ENCODE measurements at places on chromosomes 5 and 9. TPM values are rescaled to one million over a fixed set of nuclear protein-coding genes. Genes with fewer than 3 reads are reported as not detected.
A peak's percentile ranks its signal among the peaks of the same experiment; 100 is the strongest.

- no peak for DNase-seq
- no peak overlapping the region for H3K27ac ChIP-seq
- H3K36me3 ChIP-seq = no peaks in the 10 kb centered on the region
- H3K27me3 ChIP-seq = peaks cover 9% of the 10 kb centered on the region
- H3K4me1 ChIP-seq = peaks cover 2% of the 10 kb centered on the region
These were observed 203.5 kb downstream of the ERCC6L2 start for GRCh38 chr9:96078897-96079490.

DNA sequence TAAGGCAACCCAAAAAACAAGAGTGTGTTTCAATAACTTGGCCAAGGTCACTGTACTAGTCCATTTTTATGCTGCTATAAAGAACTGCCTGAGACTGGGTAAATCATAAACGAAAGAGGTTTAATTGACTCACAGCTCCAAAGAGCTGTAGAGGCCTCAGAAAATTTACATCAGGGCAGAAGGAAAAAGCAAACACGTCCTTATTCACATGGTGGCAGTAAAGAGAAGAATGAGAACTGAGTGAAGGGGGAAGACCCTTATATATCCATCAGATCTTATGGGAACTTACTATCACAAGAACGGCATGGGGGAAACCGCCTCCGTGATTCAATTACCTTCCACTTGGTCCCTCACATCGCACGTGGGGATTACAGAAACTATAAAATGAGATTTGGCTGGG lies 64.3 kb upstream of the CAMK4 start:
- peaks cover 2% of the 10 kb centered on the region for H3K4me1 ChIP-seq
- H3K4me3 ChIP-seq = no peak overlapping the region
- no peaks in the 10 kb centered on the region for H3K27me3 ChIP-seq
- no peak for DNase-seq
- H3K36me3 ChIP-seq = no peaks in the 10 kb centered on the region

Gene CFAP157
- not detected for total RNA-seq

DNA sequence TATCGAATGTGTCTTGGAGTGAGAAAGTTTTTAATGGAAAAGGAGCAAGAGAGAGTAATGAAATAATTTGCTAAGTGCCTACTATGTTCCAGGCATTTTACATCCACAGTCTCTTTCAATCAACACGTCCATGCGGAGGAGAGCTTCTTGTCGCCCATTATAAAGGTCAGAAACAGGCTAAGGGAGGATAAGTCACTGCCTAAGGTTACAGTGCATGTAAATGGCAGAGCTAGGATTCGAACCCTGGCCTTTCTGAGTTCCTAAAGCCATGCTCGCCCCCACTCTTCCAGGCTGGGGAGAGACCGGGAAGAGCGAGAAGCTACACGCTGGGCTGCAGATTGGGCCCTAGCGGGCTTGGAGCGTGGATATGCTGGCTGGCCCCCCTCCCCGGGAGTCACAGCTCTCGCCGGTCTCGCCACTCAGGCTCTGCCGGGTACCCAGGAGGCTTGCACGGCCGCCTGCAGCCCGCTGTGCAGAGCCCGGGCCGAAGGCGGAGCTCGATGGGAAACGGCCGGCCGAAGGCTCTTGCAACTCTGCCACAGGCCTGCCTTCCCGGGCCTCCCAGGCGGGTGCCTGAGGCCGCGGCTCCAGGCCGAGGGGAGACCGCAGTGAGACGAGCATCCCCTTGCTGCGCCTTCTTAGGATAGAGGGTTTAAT lies 775 bp upstream of the LHX2 start:
- peaks cover 14% of the 10 kb centered on the region for H3K36me3 ChIP-seq
- peak overlapping the region; percentile 67 for H3K27ac ChIP-seq
- no peak overlapping the region for H3K4me3 ChIP-seq
- peaks cover 11% of the 10 kb centered on the region for H3K4me1 ChIP-seq
- no peak for DNase-seq
- H3K27me3 ChIP-seq = peaks cover 68% of the 10 kb centered on the region

DNA sequence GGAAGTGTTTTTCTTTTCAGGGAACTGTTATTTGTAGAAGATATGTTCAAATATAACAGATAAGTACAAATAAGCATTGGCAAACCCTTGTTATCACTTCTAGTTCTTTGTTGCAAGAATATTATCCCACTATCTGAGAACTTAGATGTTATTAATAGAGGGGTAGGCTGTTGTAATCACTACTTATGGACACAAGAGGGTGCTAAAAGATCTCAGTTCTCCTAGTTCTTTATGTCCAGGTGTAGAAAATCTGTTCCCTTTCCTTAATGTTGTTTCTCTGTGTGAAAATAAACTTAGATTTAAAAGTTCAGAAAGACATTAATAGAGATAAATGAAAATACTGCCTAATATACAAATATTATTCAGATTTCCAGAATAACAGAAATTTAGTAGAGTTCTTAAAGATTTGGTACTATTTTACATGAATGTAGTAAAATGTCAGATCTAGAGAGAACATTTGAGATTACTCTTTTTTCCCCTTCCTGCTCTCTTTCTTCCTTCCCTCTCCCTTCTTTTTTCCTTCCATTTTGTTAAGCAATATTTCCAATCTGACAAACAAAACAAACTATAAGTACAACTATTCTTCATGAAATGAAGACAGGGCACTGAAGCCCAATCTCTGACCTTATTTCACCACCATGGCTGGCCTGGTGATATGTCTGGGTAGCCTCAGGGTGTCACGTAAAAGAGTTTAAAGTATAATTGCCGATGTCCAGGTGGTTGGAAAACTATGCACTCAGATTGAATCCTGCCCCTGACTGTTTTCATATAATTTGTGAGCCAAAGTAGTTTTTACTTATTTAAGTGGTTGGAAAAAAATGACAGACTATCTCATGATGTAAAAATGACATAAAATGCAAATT lies 43.6 kb upstream of the C5orf46 start:
- no peaks in the 10 kb centered on the region for H3K4me1 ChIP-seq
- no peak overlapping the region for H3K4me3 ChIP-seq
- no peak for DNase-seq
- no peaks in the 10 kb centered on the region for H3K27me3 ChIP-seq

DNA sequence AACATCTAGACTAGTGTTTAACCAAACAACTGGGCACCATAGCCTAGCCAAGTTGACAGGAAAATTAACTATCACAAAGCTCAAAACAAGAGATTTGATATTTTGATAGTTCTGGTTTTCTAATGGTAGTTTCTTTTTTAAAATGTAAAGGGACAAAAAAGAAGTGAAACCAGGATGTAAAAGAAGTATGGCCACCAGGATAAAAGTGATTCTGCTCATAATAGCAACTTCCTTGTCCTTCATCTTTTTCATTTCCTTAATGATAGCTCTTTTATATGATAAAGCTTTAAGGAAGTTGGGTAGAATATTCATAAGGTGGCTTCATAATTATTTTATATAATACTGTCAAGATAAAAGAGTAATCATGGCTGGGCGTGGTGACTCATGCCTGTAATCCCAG lies 139.1 kb downstream of the BASP1 start:
- H3K4me1 ChIP-seq = no peaks in the 10 kb centered on the region
- H3K27me3 ChIP-seq = no peaks in the 10 kb centered on the region
- H3K36me3 ChIP-seq = no peaks in the 10 kb centered on the region
- no peak for DNase-seq
- H3K27ac ChIP-seq = no peak overlapping the region

GRCh38 chr5:134545070-134545868 lies 19.8 kb downstream of the JADE2 start:
- DNase-seq = peak; percentile 70
- peaks cover 39% of the 10 kb centered on the region for H3K4me1 ChIP-seq
- peak overlapping the region; percentile 86 for H3K4me3 ChIP-seq
- H3K27ac ChIP-seq = peak overlapping the region; percentile 97
- peaks cover 49% of the 10 kb centered on the region for H3K36me3 ChIP-seq
- no peaks in the 10 kb centered on the region for H3K27me3 ChIP-seq

Gene PIP5K1B
- total RNA-seq = 56.6 TPM

DNA sequence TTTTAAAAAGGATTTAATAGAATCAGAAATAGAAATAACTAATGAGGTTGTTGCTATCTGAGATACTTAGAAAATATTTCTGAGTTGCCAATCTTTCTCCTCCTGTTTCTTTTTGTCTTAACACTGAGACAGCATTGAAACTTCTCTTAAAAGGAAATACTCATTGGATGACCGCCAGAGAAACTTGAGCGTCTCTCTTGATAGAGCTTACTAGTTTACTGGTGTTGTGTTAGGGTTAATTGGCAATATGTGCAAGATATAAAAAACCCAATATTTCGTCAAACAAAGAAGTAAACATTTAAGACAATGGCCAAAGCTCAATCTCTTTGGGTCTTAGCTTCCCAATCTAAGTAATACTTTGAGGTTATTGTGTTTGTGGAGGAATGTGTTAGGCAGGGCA lies 176.4 kb upstream of the CHD1 start:
- no peaks in the 10 kb centered on the region for H3K36me3 ChIP-seq
- H3K27ac ChIP-seq = no peak overlapping the region

Gene GHR
- total RNA-seq = not detected

DNA sequence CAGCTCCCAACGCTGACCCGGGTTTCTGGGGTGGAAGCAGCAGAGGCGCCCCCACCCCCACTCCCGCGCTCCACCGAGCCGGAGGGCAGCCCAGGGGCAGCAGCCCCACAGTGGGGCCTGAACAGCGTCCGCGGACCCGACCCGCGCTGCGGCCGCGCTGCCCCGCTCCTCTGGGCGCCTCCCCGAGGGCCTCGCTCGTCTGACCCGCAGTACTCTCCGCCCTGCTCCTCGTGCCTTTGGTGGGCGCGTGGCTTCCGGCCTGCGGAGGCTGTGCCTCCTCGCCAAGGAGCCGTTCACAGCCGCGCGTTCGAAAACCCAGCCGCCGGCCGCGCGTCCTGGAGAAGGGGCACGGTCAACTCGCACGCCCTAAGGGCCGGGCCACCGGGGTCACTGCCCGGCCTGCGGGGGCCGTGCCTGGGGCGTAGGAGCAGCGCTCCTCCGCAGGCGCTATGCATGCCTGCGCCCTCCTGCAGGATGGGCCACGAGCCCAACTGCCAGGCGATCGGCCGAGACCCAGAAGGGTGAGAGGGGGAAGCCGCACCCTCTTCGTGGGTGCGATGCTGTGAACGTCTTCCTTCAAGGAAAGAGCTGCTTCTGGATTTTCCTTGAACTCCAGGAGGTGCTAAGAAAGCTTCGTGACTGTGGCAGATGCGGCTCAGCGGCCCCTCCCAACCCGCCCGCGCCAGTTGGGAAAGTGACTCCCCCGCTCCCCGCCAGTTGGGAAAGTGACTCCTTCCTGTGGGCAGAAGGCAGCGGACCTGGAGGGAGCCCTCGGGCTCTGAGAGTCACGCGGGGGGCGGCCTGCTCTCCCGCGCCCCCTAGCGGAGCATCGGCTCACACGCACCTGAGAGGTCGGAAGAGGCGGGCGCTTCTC lies 82.7 kb downstream of the HSD17B3 start:
- H3K36me3 ChIP-seq = peaks cover 2% of the 10 kb centered on the region
- H3K27me3 ChIP-seq = peaks cover 51% of the 10 kb centered on the region
- no peak overlapping the region for H3K27ac ChIP-seq
- H3K4me1 ChIP-seq = peaks cover 8% of the 10 kb centered on the region
- peak; percentile 74 for DNase-seq

Gene CTSV
- 0.51 TPM for total RNA-seq

DNA sequence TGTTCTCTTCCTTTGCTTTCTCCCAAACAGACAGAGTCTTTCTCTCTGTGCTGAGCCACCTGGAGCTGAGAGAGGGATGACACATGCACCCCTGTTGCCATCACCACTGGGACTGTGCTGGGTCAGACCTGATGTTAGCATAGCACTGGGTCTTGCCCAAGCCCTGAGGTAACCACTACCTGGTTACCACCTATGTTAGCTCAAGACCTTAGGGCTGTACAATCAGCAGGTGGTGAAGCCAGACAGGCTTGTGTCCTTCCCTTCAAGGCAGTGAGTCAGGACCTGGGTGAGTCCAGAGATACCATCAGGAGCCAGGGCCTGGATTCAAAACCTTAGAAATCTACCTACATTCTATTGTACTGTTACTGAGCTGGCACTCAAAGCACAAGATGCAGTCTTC lies 32.1 kb downstream of the FST start:
- peaks cover 2% of the 10 kb centered on the region for H3K27me3 ChIP-seq
- no peaks in the 10 kb centered on the region for H3K4me1 ChIP-seq
- no peak overlapping the region for H3K27ac ChIP-seq
- no peaks in the 10 kb centered on the region for H3K36me3 ChIP-seq
- no peak overlapping the region for H3K4me3 ChIP-seq

GRCh38 chr9:135847833-135848232 lies 59.5 kb downstream of the CAMSAP1 start:
- peaks cover 42% of the 10 kb centered on the region for H3K36me3 ChIP-seq
- no peak overlapping the region for H3K27ac ChIP-seq

GRCh38 chr5:35789732-35790456 lies 66.8 kb upstream of the IL7R start:
- no peaks in the 10 kb centered on the region for H3K27me3 ChIP-seq
- H3K27ac ChIP-seq = peak overlapping the region; percentile 74
- peak overlapping the region; percentile 39 for H3K4me3 ChIP-seq
- peaks cover 5% of the 10 kb centered on the region for H3K36me3 ChIP-seq

Gene C9orf43
- total RNA-seq = 0.52 TPM

- no peaks in the 10 kb centered on the region for H3K4me1 ChIP-seq
- no peak overlapping the region for H3K4me3 ChIP-seq
- no peaks in the 10 kb centered on the region for H3K27me3 ChIP-seq
- no peak for DNase-seq
- H3K36me3 ChIP-seq = no peaks in the 10 kb centered on the region
These were observed 2.5 kb upstream of the DBH start for GRCh38 chr9:133633681-133634080.

DNA sequence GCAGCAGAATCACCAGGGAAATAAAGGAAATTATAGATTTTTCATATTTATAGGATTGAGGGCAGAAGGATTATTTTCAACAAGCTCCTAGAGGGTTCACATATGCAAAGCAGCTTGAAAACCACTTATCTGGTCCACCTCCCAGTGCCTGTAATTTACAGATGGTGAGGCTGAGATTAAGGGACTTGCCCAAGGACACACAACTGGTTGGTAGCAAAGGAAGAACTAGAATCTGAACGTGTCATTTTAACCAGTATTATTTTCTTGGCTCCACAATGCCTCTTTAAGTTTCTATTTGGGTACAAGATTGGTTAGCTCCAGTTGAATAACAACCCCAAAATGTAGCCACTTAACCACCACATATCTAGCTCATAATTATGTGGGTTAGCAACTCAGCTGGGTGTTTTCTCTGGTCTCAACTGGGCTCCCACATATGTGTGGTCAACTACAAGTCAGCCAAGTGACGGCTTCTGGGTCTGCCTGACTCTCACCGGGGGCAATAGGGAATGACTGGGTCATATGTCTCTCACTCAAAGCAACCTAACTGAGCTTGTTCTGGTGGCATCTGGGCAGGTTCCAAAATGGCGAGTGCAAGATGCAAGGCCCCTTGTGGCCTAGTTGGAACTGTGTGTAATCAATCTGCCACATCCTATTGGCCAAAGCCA lies 127.7 kb downstream of the ZDHHC21 start:
- H3K4me3 ChIP-seq = no peak overlapping the region
- no peak overlapping the region for H3K27ac ChIP-seq

DNA sequence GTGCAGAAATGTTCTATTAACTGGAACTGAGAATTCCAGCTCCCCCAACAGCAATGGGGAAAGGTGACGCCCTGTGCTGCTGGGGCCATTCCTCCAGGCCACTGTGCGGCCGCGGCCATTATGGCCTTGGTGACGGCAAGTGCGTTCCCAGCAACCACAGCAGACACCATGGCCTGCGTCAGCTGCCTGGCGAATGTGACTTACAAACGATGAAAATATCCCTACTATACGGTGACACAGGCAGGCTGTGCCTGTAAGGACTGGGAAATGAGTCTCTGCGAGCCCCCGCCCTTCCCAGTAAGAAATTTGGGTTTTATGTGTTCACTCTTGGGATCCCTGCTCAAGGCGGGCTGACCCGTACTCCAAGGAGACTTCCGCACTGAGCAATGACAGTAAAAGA lies 20.6 kb downstream of the CLPTM1L start:
- H3K4me3 ChIP-seq = no peak overlapping the region
- no peak overlapping the region for H3K27ac ChIP-seq
- no peaks in the 10 kb centered on the region for H3K27me3 ChIP-seq
- no peak for DNase-seq

Measured in activated CD4-positive, alpha-beta T cell treated with anti-CD3 and anti-CD28 coated beads, Interleukin-2, amount 10 ng/mL, durations not matched to agents 24 days and 14 days (primary cell).